ENCODE measurements at places on chromosomes 5 and 9.

GRCh38 chr5:173108914-173109313 lies 35.4 kb upstream of the BNIP1 start:
- no peak for DNase-seq

DNA sequence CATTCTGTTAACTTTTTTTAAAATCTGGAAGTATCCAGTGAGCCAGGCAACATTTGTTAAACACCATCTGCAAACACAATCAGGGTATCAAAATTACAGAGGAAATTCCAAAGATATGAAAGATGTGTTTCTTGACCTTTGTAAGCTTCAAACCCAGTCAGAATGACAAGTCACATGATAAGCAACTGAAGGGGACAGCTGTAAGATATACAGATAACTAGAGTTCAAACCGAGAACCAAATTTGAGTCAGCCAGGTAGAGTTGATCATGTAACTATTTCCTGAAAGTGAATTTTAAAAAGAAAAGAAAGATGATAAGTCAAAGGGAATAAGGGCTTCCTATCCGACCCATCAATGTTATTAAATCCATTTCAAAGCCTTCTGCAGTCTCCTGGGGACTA lies 196.2 kb downstream of the DEPDC1B start:
- DNase-seq = no peak

DNA sequence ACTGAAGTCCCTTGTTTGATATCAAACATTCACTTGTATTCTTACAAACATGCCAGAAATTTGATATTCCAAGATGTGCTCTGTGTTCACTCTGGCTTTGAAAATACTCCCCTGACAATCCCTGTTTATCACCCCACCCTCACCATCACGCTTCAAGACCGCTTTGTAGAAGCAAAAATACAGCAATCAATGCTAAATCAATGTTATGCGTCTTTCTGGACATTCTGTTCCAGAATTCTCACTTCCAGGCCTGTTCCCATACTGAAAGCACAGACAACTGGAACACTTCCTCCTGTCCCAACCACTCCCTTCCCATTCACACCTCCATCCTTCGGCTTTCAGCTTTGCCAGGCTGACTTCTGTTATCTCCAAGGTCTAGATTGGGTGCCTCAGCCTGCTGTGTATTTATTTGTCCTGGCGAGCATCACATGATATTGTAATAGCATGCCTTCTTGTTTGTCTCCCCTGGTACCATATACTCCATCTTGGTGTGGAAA lies 72.8 kb downstream of the SNCAIP start:
- DNase-seq = no peak

DNA sequence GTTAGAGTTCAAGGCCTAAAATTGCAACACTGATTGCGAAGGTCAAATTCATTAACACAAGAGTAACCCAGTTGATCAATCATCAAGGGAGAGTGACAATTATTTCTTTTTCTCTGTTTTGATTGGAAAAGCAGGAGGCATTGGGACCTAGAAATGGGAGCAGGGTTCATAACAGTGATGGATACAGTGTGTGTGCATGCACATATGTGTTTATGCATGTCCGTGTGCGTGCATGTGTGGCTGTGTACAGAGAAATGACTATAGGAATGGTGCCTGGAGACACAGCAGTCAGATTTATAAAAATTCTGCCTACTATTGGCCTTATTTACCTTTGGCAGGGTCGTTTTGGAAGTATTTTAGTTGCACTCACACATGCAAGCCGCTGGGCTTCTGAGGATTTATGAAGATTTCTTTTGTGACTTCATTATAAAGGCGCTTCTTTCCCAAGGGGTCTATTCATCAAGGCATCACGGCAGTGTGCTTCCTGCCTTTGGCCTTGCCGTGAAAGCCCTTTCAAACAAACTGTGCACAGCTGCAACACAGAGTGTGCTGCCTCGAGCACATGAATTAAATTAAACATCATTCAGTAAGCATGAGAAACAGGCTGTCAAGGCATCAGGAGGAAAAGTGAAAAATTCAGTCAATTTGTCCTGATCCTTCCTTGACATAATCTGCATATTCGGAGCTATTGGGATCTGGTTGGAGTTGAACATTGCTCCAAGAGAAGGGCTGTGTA lies 122.8 kb upstream of the PUM3 start:
- DNase-seq = no peak

GRCh38 chr5:171709930-171710329 lies 75.7 kb upstream of the SMIM23 start:
- no peak for DNase-seq

DNA sequence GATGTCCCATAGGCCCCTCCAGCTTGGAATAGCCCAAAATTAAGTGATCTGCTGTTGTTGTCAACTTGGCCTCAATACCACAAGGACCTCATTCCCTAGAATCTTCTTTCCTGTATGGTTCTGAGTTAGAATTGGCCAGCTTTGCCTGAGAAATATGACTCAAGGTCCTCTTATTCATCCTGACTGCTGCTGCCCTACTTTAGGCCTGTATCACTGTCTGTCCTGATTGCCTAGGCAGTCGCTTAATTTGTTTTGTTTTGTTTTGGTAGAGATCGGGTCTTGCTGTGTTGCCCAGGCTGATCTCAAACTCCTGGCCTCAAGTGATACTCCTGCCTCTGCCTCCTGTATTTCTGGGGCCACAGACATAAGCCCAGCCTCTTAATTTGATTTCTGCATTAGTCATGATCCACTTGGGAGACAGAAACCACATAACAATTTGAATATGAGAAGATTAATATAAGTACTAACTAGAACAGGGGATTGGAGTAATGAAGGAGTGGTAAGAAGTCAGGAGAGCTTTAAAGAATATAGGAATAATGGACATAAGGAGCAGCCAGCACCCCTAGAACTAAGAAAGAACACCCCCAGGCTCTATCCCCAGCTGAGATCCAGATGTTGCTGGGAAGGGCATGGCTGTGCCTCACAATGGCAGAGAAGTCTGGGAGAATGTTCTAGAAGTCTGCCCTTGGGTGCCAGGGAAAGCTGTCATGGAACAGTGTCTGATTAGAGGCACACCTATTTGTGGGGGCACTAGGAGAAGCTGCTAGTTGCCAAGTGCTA lies 4.6 kb downstream of the TEX53 start:
- DNase-seq = no peak

DNA sequence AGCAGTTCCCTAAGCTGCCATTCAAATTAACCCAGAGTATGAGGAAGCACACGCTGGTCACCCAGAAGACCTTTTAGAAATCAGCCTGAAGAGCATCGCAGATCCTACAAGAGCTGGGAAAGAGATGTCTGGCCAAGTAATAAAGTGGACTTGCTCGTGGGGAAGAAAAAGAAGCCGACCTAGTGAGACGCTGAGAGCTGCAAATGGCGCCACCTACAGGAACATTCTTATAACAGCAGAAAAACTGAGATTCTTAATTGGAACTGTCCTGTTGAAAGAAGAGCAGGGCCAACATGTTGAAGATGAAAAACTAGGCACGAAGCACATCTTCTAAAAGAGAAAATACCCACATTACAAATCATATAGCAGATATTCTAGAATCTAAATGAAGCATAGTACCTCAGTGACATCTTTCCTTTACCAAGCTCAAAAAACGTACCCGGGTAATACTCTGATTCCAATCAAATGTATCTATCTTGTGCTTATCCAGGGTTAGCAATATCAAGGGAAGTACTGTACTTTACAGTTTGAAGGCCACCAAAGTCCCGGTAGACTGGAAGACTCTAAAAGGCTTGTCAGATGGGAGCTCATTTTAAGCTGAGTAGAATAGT lies 3.9 kb upstream of the GNAQ start:
- peak; percentile 29 for DNase-seq

DNA sequence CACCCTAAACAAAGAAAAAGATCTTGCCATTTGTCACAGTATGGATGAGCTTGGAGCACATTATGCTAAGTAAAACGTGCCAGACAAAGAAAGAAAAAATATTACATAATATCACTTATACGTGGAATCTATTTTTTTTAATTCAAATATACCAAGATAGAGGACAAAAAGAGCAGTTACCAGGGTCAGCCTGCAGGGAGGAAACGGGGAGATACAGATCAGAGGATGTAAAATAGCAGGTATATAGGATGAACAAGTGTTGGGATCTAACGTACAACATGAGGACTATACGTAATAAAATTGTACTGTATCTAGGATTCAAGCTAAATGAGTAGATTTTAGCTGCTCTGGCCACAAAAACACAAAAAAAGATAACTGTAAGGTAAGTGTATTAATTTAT lies 247.5 kb downstream of the TMEM161B start:
- DNase-seq = no peak

- DNase-seq = no peak
Measured at GRCh38 chr9:125982798-125983406, 235.7 kb downstream of the PBX3 start.

GRCh38 chr9:130017076-130017475 lies 25.9 kb downstream of the FNBP1 start:
- no peak for DNase-seq

- DNase-seq = no peak
Measured at GRCh38 chr9:84153885-84154284, 173.3 kb downstream of the RMI1 start.

GRCh38 chr9:35488021-35488420 lies 1.9 kb upstream of the RUSC2 start:
- DNase-seq = no peak

GRCh38 chr9:79357616-79358015 lies 214.1 kb upstream of the TLE4 start:
- no peak for DNase-seq

DNA sequence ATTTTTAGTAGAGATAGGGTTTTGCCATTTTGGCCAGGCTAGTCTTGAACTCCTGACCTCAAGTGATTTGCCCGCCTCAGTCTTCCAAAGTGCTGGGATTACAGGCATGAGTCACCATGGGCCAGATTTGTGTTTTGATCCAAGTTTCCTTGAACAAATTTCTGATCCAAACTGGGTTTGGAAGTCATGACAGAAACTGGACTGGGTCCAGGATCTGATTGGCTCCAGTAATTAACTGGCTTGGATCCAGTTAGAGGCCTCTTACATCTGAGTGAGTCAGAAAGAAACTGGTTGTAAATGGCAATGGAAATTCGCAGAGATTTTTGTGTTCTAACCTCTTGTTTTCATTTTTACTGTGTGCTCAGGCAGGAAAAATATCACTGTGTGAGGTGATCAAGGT lies 141.6 kb downstream of the SLC25A46 start:
- no peak for DNase-seq

DNA sequence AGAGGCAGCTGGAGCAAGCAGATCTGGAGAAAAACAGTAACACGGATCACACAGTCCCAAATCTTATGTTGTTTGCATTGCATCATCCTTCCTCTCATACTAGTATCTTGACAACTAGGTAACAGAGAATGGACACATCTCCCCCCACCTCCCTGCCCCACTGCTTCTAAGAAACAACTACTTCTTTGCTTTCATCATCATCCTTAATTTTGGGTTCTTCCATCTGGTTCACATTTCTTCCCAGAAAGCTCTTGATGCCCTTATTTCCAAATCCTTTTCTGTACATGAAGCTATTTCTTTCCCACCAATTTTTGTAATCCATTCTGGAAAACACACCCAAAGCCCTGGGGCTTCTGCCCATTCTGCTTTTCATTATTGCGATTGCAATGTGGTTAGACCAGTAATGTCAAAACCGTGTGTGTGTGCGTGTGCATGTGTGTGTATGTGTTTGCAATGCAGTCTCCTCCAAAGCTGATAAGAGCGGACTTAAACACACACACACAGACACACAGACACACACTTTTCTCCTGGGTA lies 254.7 kb upstream of the SLC30A5 start:
- no peak for DNase-seq

Measured in RPMI8226 (cell line).